ENCODE measurements at places on chromosomes 1 and 21.

DNA sequence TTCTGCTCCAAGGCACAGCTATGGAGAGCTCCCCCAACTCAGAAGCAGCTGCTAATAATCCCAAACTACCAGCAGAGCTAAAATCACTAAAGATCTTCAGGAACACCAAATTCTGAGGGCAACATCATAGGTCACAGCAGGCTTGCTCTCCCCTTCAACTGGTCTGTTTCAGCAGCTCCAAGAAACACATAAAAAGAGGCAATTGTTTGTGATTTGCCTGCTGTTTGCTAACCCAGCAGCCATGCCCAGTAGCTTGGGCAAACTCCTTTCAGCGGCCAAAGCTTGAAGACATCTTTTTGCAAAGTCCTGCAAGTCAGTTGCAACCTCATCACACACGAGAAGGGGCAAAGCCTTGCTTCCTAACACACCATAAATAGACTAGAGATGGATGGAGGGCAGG, 8.9 kb downstream of the ERI3 start:
- H3K4me1 ChIP-seq, result peaks cover 3% of the 10 kb centered on the region
- no peak overlapping the region for H3K4me3 ChIP-seq
- H3K36me3 ChIP-seq, result no peaks in the 10 kb centered on the region
- no peak overlapping the region for H3K27ac ChIP-seq
- no peaks in the 10 kb centered on the region for H3K27me3 ChIP-seq

GRCh38 chr1:52592637-52593323, 9.4 kb upstream of the GPX7 start:
- H3K36me3 ChIP-seq, result no peaks in the 10 kb centered on the region
- no peaks in the 10 kb centered on the region for H3K27me3 ChIP-seq
- H3K4me1 ChIP-seq, result no peaks in the 10 kb centered on the region
- H3K27ac ChIP-seq, result no peak overlapping the region

DNA sequence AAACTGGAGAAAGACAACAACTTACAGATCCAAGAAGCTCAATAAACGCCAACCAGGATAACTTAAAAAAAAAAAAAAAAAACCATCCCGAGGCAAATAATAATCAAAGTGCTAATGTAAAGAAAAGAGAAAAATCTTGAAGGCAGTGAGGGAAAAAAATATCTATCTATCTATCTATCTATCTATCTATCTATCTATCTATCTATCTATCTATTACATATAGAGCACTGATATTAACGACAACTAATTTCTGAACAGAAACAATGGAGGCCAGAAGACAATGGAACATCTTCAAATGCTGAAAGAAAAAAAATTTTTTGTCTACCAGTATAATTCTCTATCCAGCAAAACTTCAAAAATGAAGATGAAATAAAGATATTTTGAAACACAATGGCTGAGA, 18.0 kb downstream of the PACC1 start:
- H3K27ac ChIP-seq, result no peak overlapping the region
- H3K4me1 ChIP-seq, result no peaks in the 10 kb centered on the region
- H3K27me3 ChIP-seq, result no peaks in the 10 kb centered on the region
- no peak for DNase-seq

GRCh38 chr1:159184201-159184600, 12.8 kb downstream of the CADM3 start:
- H3K4me3 ChIP-seq, result no peak overlapping the region
- H3K36me3 ChIP-seq, result no peaks in the 10 kb centered on the region
- H3K4me1 ChIP-seq, result peaks cover 3% of the 10 kb centered on the region
- H3K27ac ChIP-seq, result no peak overlapping the region
- DNase-seq, result no peak
- H3K27me3 ChIP-seq, result no peaks in the 10 kb centered on the region

DNA sequence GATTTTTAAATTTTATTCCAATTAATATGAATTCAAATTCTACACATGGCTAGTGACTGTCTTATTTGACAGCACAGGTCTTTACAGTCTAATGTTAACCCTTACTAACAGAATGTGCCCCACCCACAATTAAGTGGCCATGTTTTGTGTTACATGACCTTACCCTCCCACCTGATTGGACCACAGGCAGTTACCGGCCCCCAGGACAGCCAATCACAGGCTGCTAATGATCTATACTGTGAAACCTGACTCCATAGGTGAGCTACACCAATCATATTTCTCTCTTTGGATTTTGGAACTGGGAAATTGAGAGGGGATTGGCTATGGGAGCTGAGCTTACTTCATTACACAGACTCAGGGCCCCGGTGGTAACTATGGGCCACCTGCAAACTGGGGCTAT, 27.5 kb downstream of the ZP4 start:
- peaks cover 4% of the 10 kb centered on the region for H3K4me1 ChIP-seq
- H3K27ac ChIP-seq, result no peak overlapping the region
- no peaks in the 10 kb centered on the region for H3K27me3 ChIP-seq
- no peak overlapping the region for H3K4me3 ChIP-seq
- H3K36me3 ChIP-seq, result no peaks in the 10 kb centered on the region

DNA sequence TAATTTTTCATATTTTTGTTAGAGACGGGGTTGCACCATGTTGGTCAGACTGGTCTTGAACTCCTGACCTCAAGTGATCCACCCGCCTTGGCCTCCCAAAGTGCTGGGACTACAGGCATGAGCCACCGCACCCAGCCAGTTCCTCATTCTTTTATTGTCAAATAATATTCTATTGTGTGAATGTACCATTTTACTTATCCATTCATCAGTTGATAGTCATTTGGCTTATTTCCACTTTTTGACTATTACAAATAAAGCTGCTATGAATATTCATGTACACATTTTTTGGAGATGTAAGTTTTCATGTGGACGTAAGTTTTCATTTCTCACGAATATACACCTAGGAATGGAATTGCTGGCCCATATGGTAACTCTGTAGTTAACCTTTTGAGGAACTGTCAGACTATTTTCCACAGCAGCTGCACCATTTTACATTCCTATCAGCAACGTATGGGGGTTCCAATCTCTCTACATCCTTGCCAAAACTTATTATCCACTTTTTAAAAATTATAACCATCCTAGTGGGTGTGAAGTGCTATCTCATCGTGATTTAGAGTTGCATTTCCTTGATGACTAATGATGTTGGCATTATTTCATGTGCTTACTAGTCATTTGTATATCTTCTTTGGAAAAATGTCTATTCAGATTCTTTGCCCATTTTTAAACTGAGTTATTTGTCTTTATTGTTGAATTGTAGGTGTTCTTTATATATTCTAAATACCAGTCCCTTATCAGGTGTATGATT, 12.7 kb downstream of the PACC1 start:
- H3K4me1 ChIP-seq, result no peaks in the 10 kb centered on the region
- no peak overlapping the region for H3K4me3 ChIP-seq
- DNase-seq, result no peak
- H3K27me3 ChIP-seq, result no peaks in the 10 kb centered on the region
- peaks cover 8% of the 10 kb centered on the region for H3K36me3 ChIP-seq

- no peaks in the 10 kb centered on the region for H3K36me3 ChIP-seq
- no peaks in the 10 kb centered on the region for H3K4me1 ChIP-seq
- no peaks in the 10 kb centered on the region for H3K27me3 ChIP-seq
Measured at GRCh38 chr1:61387829-61388228, 305.5 kb downstream of the NFIA start.

DNA sequence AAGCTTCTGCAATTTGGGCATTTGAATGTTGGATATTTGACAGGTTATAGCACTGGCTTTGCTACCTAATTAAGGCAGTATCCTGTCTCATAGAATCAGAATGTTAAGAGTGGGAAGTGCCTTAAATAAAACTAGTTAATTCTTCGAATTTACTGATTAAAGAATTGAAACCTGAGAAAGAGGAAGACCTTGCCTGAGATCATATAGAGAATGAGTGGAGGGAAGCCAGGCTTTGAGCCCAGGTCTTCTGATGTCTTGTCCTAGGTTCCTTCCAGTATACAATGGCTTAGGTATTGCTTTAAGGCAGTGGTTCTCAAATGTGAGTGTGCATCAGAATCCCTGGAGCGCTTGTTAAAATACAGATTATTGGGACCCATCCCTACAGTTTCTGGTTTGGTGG, 20.9 kb upstream of the SH3BGRL3 start:
- no peaks in the 10 kb centered on the region for H3K27me3 ChIP-seq
- H3K27ac ChIP-seq, result no peak overlapping the region
- H3K4me1 ChIP-seq, result no peaks in the 10 kb centered on the region
- no peak overlapping the region for H3K4me3 ChIP-seq
- no peak for DNase-seq

GRCh38 chr1:117651616-117652015, 45.8 kb downstream of the TENT5C start:
- H3K4me1 ChIP-seq, result peaks cover 9% of the 10 kb centered on the region
- H3K36me3 ChIP-seq, result no peaks in the 10 kb centered on the region
- no peak for DNase-seq
- H3K4me3 ChIP-seq, result no peak overlapping the region
- no peaks in the 10 kb centered on the region for H3K27me3 ChIP-seq
- H3K27ac ChIP-seq, result no peak overlapping the region

GRCh38 chr1:167496797-167497619, 21.3 kb downstream of the CD247 start:
- no peak for DNase-seq
- no peak overlapping the region for H3K27ac ChIP-seq
- no peaks in the 10 kb centered on the region for H3K4me1 ChIP-seq

GRCh38 chr1:233939451-233939850, 35.0 kb downstream of the SLC35F3 start:
- no peaks in the 10 kb centered on the region for H3K27me3 ChIP-seq
- no peaks in the 10 kb centered on the region for H3K36me3 ChIP-seq
- no peaks in the 10 kb centered on the region for H3K4me1 ChIP-seq
- DNase-seq, result no peak
- H3K4me3 ChIP-seq, result no peak overlapping the region

DNA sequence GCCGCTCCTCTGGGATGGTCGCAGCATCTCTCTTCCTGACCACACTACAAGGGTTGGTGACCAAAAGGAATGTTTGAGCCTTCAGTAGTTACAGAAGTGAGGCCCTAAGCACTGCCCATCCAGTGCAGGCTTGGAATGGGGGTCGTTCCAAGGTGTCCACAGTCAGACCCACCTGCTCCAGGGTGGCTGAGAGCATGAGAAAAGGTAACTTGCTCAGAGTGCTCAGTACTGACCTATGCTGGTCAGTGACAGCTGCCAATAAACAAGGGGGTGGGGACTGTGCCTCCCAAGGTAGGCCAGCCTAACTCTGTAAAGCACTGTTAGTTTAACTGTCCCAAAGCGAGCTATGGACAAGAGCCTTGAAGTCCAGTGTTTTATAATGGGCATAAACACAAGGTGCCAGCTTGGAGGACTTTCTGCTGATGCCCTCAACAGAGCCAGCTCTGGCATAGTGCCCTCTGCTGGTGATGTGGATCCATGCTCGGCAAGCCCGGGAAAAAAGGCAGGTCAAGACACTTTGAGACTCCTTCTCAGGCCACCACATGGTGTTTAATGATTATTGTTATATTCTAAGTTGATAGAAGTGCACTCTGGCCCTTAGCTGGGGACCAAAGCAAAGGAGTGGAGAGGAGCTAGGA, 78.1 kb upstream of the DNAH14 start:
- H3K4me1 ChIP-seq, result no peaks in the 10 kb centered on the region
- H3K4me3 ChIP-seq, result no peak overlapping the region
- no peaks in the 10 kb centered on the region for H3K27me3 ChIP-seq
- no peak overlapping the region for H3K27ac ChIP-seq
- H3K36me3 ChIP-seq, result no peaks in the 10 kb centered on the region

DNA sequence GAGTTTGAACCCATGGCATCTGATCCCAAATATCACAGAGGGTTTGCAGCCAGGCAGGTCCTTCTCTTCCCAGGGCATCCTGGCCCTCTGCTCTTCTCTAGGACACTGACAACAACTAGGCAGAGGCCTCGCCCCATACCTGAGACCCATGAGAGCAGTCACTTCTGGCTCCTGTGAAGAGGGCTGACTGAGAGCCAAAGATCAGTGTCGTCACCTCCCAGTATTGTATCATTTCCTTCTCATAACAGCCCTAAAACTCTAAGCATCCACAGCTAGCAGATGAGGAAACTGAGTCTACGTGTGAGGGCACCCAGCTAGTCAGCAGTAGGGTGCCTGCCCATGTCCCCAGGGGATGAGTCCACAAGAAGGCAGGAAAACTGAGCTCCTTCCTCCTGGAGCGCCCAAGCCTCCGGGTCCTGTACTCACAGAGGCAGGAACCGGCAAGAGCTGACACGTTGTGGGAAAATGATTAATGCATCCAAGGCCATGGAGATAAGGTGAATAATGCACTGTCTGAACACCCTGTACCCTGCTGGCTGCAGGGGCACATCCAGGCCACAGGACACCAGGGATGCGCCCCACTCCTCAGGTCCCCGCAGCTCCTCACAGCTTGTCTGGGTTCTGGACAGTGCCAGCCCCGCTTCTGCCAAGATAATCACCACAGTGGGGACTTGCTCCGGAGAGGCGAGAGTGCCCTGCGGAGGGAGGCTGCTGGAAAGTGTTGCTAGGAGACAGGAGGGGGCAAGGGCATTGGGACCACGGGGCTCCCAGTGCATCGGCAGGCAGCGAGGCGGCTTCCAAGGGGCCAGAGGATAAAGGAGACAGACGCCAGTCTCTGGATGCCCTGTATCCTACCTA, 340.0 kb downstream of the NPHP4 start:
- no peak for DNase-seq
- no peak overlapping the region for H3K27ac ChIP-seq
- H3K4me3 ChIP-seq, result no peak overlapping the region
- H3K4me1 ChIP-seq, result no peaks in the 10 kb centered on the region
- no peaks in the 10 kb centered on the region for H3K27me3 ChIP-seq

DNA sequence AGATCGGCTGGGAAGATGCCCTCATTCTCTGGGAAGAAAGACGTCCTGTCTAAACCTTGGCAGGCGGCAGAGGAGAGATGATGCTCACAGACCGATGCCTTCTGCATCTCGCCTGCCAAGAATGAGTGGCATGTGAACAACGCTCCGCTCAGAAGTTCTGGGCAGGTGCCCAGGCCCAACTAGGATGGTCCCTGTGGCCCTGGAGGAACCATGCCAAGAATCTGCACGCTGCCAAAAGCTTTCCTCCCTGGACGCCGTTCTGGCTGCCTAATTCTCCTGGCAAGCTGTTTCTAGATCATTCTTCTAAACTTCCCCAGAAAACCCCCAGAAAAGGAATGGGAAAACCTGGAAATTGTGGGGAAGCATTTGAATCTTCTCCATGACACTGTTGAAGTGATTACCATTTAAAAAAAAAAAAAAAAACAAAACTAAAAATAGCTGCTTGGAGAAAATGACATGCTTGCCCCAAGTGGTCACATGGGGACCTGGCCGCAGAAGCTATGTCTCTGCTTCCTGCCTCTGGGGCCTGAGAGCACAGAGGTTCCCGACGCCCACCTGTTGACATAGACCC, 440.9 kb downstream of the PRDM2 start:
- DNase-seq, result peak; percentile 31
- peaks cover 19% of the 10 kb centered on the region for H3K4me1 ChIP-seq
- no peak overlapping the region for H3K4me3 ChIP-seq
- no peaks in the 10 kb centered on the region for H3K36me3 ChIP-seq
- H3K27me3 ChIP-seq, result no peaks in the 10 kb centered on the region

DNA sequence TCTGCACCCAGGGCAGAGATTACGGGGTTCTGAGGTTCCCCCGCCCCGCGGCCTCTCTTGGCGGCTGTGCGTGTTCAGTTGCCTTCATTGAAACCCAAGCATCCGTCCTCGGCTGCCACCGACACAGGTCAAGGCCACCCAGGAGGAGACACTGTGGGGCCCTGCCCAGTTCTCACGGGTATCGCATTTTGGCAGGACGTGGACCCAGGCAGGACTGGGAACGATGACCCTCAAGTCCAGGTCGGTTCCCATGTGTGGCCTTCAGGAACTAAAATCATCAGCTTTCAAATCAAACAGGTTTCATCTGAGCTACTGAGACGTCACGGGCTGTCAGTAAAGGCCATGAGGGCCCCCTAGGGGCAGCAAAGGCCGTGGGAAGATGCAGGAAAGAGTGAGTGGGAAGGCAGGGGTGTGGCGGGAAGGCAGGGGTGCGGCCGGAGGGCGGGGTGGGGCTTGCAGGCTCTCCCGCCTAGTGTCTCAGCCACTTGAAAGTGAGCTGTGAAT, 7.0 kb upstream of the C1orf174 start:
- H3K27me3 ChIP-seq, result no peaks in the 10 kb centered on the region
- H3K27ac ChIP-seq, result no peak overlapping the region
- H3K4me1 ChIP-seq, result peaks cover 2% of the 10 kb centered on the region
